ENCODE measurements at places on chromosomes 3 and 15.

DNA sequence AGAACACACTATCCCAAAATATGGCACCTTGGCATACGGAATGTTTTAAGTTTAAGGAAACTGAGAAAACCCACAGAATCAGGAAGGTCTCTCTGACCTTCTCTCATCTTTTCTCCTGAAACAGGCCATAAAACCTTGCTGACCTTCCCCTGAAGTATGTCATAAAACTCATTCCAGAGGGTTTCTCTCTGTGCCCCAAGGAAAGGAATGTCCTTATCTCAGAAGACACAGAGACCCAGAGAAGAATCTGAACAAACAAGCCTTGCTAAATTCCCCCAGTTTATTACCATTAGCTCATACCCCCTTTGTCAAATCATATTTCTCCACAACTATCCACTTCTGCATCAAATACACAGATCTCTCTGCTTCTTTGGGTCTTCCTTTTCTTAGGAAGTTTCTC, 603.1 kb downstream of the MCTP2 start:
- DNase-seq: no peak

GRCh38 chr3:167880183-167880582, 144.7 kb downstream of the SERPINI1 start:
- DNase-seq: no peak

- DNase-seq: no peak
These were observed 18.1 kb downstream of the LRRC58 start for GRCh38 chr3:120331076-120331475.

DNA sequence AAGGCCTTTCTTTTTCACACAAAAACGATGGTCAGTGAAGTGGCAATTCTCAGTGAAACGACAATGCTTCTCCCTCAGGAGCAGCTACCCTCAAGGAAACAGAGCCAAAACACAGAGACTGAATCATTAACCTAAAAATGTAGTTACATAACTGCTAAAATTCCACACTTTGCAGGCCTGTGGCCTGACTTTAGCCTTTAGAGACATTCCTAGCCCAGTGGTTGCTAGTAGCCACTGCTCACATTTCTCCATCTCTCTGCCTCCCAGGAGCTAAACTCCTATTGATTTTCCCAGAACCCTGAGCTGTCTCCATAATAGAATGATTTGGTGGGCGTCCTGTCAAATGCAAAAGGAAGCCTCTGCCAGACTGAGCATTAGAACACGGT, 630.1 kb upstream of the KCNMB2 start:
- DNase-seq: no peak

DNA sequence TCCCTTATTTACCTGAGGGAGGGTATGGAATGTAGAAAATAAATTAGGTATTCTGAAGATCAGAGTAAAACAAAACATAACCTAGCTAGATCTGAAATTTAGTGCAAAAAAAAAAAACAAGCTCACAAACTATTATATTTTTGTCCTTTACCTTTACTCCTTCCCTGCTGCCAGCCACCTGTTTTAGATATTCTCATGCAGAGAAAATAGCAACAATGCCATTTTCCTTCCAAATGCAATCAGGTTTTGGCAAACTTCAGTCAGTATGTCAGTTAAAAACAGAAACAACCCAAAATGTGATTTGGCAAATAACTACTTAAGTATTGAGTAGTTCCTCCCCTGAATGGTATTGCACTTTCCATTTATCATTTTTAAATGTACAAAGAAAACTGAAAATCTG, 35.8 kb downstream of the PEAK1 start:
- DNase-seq: no peak

GRCh38 chr3:61687663-61688306, 126.4 kb downstream of the PTPRG start:
- DNase-seq: no peak

- DNase-seq: no peak
These were observed 21.8 kb upstream of the MUSTN1 start for GRCh38 chr3:52856666-52857065.

DNA sequence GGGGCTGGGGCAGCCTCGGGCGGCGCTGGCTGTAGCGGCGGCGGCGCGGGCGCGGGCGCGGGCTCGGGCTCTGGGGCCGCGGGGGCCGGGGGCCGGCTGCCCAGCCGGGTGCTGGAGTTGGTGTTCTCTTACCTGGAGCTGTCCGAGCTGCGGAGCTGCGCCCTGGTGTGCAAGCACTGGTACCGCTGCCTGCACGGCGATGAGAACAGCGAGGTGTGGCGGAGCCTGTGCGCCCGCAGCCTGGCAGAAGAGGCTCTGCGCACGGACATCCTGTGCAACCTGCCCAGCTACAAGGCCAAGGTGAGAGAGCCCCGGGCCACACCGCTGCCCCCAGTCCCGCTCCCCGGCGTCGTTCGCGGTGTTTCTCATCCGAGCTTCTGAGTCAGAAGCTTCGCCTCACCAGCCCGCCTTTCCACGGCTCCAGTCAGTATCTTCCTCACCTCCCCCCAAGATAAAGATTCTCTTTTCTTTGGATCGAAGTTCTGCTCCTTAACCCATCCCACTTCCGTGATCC, 600 bp downstream of the FBXO45 start:
- peak; percentile 51 for DNase-seq

- no peak for DNase-seq
These were observed 190.6 kb upstream of the ARPP21 start for GRCh38 chr3:35448681-35449080.

DNA sequence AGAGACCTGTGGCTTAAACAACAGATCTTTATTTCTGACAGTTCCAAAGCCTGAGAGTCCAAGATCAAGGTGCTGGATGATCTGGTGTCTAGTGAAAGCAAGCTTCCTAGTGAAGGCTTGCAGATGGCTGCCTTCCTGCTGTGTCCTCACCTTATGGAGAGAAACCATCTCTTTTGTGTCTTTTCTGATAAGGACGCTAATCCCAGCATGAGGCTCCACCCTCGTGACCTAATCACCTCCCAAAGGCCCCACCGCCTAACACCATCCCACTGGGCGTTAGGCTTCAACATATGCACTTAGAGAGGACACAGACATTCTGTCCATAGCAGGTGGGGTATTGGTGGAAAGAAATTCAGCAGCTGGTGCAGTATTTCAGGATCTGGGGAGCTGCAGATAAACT, 19.8 kb upstream of the LYSMD4 start:
- no peak for DNase-seq

- no peak for DNase-seq
These were observed 215.6 kb upstream of the CD96 start for GRCh38 chr3:111326144-111326995.

- no peak for DNase-seq
These were observed 39.7 kb upstream of the SLC2A2 start for GRCh38 chr3:171066206-171066605.

DNA sequence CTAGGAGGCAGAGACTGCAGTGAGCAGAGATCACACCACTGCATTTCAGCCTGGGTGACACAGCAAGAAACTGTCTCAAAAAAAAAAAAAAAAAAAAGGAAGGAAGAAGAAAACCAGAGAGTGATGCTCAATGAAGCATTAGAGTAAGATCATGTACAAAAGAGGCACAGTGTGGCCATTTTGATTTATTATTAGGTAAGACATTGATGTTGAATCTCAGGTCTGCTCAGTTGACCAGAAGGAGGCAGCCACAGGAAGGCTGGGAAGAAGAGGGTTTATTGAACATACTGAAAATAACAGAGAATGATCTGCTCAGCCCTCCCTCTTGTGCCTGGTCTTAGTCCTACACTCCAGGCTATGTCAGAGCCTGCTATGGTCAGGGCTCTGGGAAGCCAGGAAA, 15.6 kb downstream of the LRRK1 start:
- peak; percentile 40 for DNase-seq

- no peak for DNase-seq
These were observed 28.7 kb downstream of the MORC1 start for GRCh38 chr3:109089265-109089664.

DNA sequence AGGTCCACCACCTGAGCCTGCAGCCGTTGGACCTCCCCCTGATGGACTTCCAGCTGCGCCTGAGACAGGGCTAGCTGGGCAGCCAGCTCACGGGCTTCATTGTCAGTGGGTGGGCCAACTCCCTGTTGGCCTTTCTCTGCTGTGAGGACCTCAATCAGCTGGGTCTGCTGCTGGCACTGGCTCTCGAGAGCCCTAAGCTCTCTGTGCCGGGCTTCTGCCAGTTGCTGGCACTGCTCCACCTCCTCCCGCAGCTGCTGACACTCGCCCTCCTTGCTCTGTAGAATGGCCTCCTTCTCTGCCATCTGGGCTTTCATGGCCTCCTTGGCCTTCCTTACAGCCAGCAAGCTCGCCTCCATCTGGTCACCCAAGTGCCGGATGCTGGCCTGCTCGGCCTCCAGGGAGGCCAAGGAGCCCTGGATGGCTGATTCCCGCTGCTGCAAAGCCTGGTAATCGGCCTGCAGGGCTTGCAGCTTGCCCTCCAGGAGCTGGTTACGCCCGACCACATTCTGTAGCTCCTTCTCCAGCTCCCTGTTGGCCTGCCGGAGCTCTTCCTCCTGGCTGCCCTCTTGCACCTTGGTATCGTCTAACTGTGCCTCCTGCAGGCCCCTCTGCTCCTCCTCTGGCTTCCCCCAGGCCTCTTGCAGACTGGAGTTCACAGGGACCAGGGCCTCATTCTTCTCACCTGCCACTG, 23.8 kb downstream of the CXCR6 start:
- no peak for DNase-seq

DNA sequence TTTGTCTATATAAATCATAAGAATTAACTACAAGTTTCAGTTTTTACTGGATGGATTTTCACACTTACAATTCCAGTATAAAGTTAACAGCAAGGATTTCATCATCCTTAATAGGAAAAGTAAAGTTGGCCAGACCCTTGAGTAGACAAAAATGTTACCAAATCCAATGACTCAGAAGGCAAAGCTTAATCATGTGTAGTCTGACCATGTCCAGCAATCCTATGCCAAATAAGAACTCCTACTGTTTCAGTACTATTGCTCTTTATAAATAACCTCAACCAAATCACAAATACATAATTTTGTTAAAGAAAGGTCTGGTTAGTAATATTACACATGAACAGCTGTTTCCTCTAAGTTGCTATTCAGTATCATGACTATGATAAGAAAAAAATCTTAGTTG, 35.0 kb downstream of the PLOD2 start:
- DNase-seq: no peak

- DNase-seq: no peak
These were observed 249.9 kb upstream of the CTDSPL start for GRCh38 chr3:37611771-37612170.

DNA sequence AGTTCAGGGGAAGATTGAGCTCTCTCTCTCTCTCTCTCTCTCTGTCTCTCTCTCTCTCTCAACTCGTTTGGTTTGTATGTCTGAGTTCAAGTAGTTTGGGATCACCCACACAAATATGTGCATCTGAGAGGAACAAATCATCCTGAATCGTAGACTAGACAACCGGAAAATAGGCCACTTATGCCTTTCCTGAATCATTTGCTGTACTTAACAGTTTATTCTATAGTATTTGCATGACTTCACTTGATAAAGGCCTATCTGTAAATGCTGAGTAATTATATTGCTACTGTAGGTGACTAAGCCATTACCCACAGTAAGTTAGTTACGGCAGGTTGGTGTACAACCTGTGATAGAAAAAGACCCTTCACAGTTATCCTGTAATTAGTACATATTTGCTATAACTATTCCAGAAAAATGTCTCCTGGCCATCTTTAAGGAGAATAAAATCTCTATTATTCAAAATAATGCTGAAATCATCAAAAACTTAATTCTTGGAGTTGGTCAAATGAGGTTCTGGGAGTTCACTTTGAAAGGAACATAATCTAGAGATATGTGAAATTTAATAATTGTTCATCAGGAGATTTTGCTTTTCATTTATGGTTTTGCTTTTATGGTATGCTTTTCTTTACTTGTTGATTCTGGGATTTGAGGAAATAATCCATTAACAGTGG, 31.1 kb downstream of the OXSM start:
- DNase-seq: no peak

DNA sequence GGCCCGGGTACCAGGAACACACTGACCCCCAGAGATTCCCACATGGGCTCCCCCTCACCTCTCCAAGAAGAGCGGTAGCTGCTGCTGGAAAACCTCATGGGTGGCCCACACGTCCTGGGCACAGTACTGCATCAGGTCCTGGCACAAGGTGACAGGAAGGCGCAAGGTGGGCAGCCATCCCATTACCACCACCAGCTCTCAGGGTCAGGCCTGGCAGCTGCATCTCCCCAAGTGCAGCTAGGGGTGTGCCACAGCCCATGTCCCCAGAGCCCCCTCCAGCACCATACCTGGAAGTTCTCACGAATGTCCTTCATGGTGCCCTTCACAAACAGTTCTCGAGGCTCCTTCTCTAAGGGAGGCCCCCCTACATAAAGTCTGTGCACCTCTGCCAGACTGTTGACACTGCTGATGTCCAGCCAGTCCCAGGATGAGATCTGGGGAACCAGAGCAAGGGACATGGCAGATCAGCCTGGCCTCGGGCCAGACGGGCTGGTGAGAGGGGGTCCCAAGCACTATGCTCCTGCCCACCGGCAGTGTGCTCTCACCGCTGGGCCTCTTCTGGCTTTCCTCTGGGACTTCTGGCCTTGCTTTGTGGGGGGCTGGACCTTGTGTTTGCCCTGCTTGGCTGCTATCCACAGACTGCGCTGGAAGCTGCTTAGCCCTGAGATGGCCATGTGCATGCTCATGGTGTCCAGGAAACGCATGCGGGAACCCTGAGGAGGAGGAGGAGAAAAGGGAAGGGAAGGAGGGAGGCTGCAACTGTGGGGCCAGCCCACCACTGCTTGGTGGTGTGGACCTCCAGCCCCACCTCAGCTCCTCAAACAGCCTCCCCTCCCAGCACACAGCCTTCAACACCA, 6.0 kb downstream of the POLG start:
- no peak for DNase-seq
